ENCODE measurements at places on chromosomes 6 and 20.

- no peak for DNase-seq
Measured at GRCh38 chr20:43460830-43461200, 3.1 kb downstream of the SRSF6 start.

GRCh38 chr20:63323357-63323981, 30.5 kb downstream of the COL20A1 start:
- DNase-seq, result no peak

DNA sequence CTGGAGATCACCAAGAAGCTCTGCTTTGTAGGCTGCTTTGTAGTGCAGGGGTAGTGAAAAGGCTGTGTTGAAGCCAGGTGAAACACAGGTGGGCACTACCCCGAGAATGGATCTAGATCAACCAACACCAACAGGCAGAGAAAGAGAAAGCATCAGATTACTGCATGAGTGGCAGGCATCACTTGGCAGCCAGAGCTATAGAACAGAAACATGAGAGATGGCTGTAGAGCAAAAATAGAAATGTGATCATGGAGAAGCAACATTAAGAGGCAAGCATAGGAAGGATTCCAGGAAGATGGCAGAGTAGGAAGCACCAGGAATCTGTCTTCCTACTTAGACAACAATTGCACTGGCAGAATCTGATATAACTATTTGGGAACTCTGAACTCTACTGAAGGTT, 311.1 kb upstream of the TCF21 start:
- no peak for DNase-seq

- no peak for DNase-seq
Measured at GRCh38 chr6:2116496-2116895, 128.9 kb downstream of the GMDS start.

DNA sequence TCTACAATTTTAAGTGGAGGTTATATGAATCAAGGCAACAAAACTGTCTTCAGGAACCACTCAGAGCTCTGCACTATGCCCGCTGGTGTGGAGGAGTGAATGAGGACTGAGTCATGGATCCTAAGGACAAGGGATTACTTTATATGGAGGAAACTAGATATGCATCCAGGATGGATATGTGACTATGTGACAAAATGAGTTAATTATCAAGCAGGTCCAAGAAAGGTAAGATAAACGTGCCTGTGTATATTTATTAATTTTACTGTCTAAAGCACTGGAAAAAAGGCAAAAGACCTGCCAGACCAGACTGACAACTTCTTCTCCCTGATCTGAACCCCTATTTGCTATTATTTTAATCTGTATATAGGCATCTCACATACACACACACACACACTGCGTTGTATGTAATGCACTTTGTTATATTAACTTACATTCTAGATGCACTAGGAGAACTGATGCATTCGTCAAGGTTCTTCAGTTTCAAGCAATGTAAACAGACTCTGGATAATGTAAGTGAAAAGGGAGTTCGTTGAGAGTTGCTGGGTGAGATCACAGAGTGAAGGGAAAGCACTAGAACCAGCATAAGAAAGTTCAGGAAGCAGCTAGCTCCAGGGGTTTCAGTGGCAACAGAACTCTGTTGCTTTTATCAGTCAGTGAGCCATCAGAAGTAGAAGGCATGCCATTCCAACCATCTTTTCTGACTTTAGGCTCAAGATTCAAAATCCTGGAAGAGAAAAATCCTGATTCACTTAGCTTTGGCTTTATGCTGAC, 26.4 kb upstream of the ADGRG6 start:
- no peak for DNase-seq

DNA sequence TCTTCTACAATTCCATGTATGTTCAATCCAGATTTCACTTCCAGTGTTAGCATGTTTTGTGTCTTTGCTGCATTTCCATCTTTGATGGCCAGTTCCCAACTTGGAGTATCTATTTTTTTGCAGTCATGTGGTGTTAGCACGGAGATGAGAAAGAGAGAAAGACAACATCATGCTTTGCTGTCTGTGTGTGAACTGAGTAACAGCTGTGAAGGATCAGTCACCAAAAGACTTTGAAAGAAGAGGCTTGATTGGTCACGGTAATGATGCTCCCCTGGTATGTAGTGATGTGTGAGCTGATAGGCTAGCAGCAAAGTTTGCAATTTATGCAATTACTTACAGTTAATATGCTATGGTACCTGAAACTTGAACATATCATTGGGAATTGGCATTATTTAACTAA, 731.3 kb upstream of the NRSN1 start:
- no peak for DNase-seq

DNA sequence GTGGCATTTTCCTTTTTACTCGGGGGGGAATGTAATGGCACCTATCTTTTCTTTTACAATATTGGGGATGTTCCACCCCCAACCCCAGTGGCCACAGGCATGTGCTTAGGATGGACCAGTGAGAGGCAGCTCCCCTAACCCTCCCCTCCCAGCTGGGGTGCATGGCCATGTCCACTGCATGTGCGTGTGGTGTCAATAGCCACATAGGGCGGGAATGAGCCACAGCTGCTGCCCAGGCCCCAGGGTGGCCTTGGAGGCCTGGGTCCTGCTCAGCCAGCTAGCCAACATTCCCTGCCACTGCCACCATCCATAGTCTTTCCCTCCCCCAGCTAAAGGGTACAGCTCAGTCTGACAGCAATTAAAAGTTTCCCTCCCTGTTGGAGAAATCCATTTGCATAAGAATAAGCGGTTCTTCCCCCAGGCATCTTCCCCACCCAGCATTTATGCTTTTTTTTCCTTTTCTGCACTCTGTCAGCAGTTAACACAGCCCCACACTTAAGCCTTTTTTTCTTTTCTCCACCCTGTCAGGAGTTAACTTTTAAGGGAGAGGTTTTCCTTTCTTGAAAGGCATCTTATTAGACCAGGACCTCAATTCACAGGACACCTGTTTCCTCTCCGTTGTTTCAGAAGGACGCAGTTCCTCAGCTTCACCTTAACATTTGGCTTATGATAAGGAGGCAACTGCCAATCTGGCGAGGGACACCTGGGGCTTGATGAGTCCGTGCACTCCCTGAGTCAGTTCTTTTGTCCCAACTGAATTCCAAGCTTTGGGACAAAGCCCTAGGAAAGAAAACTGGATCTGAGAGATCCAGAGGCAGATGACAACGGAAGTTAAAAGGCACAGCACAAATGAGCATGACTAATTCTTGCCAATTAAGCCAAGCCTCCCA, 121.4 kb downstream of the TPBG start:
- DNase-seq, result no peak

DNA sequence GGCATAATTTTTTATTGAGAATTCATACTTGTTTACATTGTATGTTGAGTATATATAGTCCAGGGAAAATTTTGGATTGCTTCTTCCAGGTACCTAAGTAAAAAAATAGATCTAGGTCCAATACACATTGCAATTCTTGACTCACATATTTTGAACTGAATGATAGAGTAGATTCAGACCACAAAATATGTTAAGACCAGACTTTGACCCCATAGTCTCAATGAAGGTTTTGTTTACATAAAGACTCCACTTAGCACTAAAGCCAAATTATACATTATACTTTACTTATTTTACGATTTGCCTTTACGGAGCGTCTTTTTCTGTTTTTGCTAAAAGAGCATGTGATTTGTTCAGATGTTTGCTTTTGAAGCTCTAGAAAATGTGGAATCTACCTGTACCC, 144.1 kb upstream of the PTCHD4 start:
- DNase-seq, result no peak

GRCh38 chr20:10306440-10307358, 88.1 kb downstream of the SNAP25 start:
- DNase-seq, result peak; percentile 18

DNA sequence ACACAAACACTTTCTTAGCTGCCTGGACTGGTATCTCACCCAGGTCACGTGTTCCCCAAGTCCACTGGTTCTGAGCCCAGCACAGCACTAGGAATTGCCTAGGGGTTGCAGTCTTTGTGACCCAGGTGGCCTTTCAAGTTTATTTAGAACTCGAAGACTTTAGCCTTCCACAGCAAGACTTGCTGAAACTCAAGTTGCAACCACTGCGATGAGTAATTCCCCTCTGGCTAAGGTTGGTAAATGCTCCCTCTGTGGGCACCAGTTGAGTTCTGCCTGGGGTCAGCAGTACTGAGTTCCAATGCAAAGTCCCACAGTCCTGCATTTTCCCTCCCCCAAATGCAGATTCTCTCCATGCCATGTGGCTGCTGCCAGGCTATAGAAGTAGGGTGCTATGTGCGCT, 77.6 kb upstream of the MOCS1 start:
- DNase-seq, result no peak

- no peak for DNase-seq
Measured at GRCh38 chr6:11525468-11526155, 11.9 kb upstream of the TMEM170B start.

DNA sequence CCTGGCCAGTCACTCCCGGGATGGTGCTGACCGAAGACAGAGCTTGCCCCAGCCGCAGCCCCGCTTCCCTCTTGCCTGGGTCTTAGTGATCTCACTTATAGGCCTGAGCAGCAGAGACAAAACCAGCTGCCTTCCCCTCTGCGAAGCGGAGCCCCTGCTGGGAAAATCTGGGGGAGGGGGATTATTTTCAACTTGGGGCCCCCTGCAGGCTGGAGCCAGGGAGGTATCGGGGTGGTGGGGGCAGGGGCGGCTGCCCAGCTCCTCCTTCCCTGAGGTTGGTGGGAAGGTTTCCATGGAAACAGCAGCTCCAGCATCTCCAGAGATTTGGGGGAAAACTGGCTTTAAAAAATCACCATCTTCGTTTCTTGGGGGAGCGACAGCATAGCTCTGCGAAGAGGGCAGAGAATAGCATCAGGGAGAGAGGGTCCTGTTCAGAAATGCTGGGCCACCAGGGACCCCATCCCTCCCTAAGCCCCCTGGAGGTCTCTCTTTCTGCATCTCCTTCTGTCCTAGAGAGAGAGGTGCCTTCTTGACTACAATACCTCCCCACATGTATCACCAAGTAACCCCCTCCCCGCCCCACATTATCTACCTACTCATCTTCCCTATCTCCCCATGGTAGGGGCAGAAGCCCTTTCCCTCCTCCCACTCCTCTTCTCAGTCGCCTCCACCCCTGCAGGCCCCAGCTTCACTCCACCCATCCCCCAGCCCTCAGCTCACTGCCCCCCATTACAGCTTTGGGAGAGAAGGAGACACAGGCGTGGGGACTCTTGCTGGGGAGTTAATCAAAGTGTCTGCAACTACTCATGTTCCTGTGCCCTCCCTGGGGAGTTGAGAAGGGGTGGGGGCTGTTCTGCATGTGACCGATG, 88.4 kb upstream of the CCDC167 start:
- no peak for DNase-seq

- DNase-seq, result no peak
Measured at GRCh38 chr6:16406966-16407365, 168.6 kb downstream of the GMPR start.

DNA sequence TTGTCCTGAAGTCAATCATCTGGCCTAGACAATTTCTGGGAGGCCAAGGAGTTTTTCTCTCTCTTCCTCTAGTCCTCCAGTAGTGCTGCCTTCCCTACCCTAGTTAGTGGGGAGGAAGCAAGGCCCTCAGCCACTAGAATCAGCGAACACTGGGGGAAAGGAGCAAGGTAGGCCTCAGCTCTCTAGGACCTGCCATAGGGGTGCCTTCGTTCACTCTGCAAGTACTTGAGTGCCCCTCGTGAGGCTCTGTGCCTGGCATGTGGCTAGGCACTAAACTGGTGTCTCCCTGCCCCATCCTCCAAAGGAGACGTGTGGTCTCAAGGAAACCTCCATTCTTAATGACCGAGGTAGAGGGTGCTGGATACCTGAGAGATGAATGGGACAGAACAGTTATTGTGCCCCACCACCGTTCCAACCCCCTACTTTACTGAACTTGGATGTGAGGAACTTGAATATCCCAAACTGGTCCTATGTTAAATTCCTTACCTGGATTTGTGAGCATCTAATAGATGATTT, 1.1 kb downstream of the DEF6 start:
- peak; percentile 30 for DNase-seq

DNA sequence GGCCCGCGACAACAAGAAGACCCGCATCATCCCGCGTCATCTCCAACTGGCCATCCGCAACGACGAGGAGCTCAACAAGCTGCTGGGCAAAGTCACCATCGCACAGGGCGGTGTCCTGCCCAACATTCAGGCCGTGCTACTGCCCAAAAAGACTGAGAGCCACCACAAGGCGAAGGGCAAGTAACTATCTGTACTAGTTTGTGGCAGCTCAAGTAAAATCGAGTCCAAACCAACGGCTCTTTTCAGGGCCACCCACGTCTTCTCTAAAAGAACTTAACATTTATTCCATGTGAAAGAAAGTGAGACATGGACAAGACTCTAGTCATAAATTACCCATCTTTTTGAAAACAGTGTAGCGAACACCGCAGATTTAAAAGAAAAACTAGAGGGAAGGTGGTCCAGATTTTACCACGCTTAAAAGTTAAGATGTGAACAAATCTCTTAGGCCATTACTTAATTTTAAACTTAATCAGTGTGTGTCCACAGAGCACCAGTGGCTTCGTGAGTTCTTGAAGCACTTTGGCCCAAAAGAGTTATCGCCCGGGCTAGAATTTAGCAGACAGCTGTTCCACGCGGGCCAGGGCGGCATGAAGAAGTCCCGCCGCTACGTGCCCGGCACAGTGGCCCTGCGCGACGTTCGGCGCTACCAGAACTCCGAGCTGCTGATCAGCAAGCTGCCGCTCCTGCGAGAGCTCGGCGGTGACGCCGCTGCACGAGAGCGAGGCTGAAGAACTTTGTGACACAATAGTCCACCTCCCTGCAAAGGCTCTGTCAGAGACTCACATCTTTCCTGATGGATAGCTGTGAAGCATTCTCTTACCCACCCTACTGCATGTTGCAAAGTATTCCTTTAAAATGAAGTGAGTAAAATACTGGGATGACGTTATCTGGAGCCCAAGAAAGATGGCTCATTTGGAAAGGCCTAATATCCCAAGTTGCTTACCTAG, 113.9 kb upstream of the PRSS16 start:
- peak; percentile 68 for DNase-seq

- no peak for DNase-seq
Measured at GRCh38 chr6:19299129-19299528, 538.0 kb upstream of the ID4 start.

- DNase-seq, result peak; percentile 1
Measured at GRCh38 chr6:159862103-159862502, 28.7 kb upstream of the MAS1 start.

GRCh38 chr6:148866657-148867268, 119.9 kb downstream of the UST start:
- DNase-seq, result no peak

DNA sequence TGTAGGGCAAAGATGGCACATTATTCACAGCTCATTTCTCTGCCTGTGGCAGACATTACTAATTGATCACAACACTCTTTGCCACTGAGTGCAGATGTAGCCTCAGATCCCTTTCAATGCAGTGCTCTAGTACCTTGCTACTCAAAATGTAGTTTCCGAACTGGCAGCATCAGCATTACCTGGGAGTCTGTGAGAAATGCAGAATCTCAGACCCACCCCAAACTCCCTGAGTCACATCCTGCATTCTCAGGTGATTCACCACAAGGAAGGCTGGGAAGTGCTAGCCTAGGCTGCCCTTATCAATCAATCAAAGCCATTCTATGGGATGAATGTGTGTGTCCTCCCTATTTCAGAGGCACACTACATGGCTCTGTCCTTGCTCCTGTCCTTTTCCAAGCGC, 58.5 kb downstream of the PCNA start:
- DNase-seq, result no peak
